ENCODE measurements at places on chromosomes 1 and 21.

DNA sequence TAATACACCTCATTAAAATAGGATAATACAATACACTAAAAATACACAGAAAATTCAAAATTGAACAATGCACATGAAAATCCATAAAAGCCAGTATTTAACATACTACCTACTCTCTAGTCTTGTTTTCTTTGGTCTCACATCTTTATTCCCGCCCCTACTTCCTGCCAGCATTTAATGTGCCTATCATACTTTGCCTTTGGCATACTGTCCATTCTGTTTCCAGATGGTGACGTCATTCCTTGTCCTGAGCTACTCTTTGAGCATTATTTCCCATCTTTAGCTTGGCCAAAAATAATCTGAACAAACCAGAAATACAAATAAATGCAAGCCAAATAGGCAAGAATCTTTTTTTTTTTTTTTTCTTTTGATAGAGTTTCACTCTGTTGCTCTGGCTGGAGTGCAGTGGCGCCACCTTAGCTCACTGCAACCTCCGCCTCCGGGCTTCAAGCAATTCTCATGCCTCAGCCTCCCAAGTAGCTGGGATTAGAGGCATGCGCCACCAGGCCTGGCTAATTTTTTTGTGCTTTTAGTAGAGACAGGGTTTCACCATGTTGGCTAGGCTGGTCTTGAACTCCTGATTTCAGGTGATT is 4.4 kb downstream of the HFM1 start:
- DNase-seq, result no peak

DNA sequence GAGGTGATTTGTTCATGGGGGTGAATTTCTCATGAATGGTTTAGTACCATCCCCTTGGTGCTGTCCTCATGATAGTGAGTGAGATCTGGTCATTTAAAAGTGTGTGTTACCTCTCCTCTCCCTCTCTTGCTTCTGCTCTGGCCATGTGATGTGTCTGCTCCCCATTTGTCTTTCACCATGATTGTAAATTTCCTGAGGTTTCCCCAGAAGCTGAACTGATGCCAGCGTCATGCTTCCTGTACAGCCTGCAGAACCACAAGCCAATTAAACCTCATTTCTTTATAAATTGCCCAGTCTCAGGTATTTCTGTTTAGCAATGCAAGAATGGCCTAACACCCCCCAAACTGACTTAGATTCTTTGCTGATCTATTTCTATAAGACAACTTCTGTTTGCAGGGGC is 249.4 kb upstream of the B3GALT2 start:
- DNase-seq, result no peak

DNA sequence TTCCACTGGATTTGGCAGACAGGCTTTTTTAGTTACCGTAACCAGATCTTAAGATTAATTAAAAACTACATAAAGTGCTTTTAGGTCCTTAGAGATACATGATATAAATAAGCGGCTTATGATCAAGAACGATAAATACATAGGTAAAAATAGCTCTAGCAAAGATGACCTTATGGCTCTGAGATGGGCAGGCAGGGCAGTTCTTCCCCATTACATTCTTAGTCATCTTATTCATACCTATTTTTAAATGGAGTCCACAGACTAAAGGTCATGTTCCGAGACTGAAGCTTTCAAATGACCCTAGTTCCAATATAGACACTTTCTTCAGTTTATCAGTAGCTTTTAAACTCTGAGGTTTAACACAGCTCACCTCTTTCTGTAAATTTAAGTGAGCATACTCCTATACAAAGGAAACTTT is 4.3 kb downstream of the MCL1 start:
- DNase-seq, result peak; percentile 14

- no peak for DNase-seq
Observed at GRCh38 chr1:115063228-115063901, 25.9 kb downstream of the TSPAN2 start.

GRCh38 chr1:153942766-153943549 is 3.6 kb downstream of the DENND4B start:
- DNase-seq, result no peak

DNA sequence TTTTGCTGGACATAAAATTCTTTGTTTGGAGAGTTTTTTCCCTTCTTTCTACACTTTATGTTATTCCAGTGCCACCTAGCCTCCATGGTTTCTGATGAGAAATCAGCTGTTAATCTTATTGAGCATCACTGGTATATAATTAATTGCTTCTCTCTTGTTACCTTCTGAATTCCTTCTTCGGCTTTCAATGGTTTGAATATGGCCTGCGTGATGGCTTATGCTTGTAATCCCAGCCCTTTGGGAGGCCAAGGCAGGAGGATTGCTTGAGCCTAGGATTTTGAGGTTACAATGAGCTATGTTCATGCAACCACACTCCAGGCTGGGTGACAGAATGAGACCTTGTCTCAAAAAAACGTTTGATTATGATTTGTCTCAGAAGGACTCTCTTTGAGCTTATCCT is 13.0 kb upstream of the CNIH4 start:
- peak; percentile 35 for DNase-seq

DNA sequence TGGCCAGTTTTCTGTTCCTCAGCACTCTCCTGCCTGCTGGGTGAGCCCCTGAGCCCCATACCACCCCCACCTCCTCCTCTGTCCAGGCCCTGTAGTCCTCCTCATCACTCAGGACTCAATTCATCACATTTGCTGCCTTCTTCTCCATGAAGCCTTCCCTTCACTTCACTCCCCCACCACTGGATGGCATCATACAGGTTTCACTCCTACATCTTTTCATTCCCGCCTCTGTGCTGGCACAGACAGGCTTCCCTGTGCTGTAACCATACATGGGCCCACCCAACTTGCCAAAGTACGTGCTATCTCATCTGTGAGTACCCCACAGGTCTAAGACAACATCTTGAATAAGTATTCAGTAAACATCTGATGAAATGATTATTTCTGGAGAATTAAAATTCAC is 56.9 kb downstream of the SLC45A1 start:
- DNase-seq, result peak; percentile 64

DNA sequence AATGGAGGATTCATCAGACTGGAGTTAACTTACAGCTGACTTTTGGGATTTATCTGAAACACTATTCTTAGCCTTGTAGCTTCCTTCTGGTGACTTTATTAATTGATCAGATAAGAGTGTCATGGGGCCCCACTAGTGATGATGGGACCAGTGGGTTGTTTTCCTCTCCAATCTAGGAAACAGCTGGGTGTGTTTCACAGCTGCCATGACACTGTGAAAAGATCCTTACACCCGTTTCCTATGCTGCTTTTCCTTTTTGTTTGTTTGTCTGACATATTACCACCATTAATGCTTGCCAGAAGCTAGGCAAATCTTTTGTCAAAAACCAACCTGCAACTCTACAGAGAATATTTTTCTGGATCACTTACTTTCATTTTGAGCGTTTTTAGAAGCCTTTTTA is 86.2 kb downstream of the ZBTB18 start:
- DNase-seq, result no peak

DNA sequence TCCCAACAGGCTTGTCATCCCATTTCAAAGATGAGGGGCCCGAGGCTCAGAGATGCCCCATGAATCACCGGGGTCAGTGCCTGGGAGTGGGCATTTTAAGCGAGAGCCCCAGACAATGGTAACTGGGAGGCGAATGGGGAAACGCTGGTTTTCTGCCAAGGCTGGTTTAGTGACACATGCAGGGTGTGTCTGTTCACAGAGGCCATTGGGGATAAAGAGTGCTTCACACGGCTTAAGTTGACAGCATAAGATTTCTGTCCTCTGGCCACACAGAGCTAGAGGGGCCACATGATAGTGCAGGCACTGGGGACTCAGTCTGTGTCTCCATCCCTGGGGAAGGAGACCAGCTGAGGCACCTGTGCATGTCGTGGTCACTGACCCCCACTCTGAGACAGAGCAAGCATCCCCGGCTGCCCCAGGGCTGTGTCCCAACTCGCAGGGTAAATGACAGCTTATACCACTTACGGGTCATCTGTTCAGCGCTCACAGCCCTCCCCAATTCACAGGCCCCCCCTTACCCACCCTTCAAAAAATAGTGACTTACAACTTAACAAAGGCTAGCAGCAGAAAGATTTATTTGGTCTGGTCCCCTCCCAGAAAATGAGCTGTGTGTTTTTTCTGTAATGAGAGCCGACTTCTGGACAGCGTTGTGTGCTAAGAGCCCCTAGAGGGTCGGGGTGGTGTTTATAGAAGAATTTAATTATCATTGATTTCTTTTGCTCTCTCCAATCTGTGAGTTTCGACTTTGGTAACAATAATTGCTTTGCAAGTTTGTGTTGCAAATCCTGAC is 34.9 kb upstream of the ARHGEF16 start:
- no peak for DNase-seq

GRCh38 chr1:210557426-210558077 is 228.8 kb downstream of the HHAT start:
- no peak for DNase-seq

- DNase-seq, result peak; percentile 13
Observed at GRCh38 chr1:92274939-92275338, 23.8 kb downstream of the GLMN start.

DNA sequence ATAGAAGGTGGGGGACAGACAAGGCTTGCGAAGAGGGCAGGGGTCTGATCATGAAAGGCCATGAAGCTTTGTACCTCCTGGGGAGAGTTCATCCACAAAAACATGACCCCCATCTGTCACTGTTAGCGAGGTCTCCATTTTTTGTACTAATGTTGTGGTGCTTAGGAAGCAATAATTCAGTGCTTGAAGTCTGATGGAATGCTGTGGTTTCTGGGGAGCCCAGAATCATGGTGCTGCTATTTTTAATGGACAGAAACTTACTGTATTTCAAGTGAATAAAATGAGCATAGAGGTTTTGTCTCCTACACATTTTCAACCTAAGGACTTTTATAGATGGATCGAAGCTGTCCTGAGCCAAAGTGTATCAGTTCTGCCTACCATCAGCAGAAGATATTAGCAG is 28.2 kb upstream of the RGL1 start:
- DNase-seq, result no peak

GRCh38 chr1:168229893-168230292 is 4.1 kb downstream of the SFT2D2 start:
- no peak for DNase-seq

DNA sequence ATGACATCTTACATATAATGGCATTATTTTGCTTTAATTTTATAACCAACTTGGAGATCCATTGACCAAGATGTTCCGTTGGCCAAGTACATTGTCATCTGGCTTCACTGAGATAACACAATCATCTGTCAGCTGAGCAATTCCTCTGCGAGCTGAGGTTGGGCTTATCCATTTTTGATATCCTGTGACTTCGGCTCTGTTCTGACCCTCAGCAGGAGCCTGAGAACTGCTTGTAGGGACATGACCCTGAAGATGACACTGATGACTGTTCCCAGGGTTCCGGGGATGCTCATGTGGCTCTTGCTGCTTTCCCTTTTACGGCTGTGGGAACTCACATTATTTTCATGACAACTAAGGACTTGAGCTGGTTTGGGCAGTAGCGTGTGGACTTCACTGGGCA is 51.2 kb downstream of the TLR5 start:
- DNase-seq, result no peak

GRCh38 chr21:44579056-44579832 is 1.2 kb downstream of the KRTAP10-5 start:
- DNase-seq, result no peak

DNA sequence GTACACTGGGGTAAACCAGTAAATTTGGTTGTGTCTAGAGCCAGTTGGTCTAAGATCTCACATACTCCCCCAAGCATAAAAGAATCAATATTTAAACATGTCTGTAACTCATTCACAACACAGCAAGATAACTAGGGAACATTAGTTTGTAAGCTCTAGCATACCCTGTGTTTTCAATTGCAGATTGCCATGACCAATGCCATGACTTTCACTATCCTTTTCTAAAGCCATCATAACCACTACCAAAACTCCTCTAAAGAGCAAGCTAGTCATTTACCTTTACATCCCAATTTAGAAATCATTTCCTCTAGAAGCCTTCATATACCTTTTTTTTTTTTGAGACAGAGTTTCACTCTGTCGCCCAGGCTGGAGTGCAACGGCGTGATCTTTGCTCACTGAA is 56.5 kb upstream of the PLA2G4A start:
- no peak for DNase-seq

DNA sequence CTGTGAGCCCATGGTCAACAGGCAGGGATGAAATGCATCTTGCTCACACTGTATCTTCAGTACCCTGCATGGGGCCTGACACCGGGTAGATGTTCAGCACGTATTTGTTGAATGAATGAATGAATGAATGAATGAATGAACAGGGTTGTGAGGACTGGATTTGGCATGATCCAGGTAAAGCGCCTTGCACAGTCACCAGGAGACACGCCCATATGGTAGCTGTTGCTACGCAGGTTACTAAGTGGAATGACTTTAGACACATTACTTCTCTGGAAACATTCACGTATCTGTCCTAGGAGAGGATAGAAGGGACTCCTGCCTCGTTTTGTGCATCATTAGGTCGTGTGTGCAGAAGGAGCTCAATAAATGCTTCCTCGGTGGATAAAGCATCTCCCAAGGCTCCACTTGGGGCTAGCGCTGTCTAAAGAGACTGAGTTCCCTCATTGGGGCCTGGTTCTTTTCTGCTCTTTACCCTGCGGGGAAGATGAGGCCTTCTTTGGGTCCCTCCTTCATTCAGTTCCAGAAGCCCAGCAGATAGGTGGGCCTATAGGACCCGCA is 54.2 kb downstream of the NDUFS5 start:
- DNase-seq, result no peak

DNA sequence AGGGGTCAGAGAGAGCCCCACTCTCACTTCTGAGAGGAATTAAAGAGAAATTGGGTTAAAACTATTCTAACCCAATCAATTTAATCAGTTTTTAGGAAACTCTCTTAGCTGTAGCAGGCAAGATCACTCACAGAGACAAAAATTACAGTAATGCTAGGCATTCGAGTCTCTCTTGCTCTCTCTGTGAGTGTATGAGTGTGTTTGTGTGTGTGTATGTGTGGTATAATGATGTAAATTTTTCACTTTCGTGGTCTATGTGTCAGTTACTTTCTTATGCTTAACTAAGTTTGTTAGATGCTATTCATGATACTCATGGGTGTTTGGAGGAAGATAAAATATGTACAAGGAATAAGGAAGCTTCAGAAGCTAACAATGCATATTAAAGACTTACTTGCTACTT is 131.3 kb downstream of the FASLG start:
- no peak for DNase-seq
